Cortex of kidney (tissue), 1 donor: ENCODE measurements at places on chromosomes 7 and 10.

GRCh38 chr7:21141476-21141875 lies 286.4 kb upstream of the SP4 start:
- DNase-seq = no peak

GRCh38 chr10:4035599-4035945 lies 250.6 kb upstream of the KLF6 start:
- DNase-seq = no peak

- no peak for DNase-seq
Measured at GRCh38 chr10:28676326-28676967, 874 bp upstream of the BAMBI start.

DNA sequence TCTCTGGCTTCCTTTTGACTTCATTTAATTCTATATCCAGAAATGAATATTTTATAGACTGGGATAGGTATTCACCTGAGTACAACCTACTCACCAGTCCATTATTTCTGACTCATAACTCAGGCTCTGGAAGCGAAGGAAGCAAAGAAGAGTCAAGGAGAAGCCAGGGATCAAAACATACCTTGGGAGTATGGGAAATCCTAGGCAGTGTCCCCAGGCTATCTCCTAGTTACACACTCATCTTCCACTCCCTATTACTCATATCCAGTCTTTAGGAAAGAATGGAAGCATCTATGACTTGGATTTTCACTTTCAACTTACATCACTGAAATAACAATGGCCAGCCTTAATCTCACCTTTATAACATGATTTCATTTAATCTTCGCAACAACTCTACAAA lies 40.9 kb upstream of the ELAPOR2 start:
- no peak for DNase-seq

- no peak for DNase-seq
Measured at GRCh38 chr10:16891375-16892313, 74.4 kb upstream of the RSU1 start.

DNA sequence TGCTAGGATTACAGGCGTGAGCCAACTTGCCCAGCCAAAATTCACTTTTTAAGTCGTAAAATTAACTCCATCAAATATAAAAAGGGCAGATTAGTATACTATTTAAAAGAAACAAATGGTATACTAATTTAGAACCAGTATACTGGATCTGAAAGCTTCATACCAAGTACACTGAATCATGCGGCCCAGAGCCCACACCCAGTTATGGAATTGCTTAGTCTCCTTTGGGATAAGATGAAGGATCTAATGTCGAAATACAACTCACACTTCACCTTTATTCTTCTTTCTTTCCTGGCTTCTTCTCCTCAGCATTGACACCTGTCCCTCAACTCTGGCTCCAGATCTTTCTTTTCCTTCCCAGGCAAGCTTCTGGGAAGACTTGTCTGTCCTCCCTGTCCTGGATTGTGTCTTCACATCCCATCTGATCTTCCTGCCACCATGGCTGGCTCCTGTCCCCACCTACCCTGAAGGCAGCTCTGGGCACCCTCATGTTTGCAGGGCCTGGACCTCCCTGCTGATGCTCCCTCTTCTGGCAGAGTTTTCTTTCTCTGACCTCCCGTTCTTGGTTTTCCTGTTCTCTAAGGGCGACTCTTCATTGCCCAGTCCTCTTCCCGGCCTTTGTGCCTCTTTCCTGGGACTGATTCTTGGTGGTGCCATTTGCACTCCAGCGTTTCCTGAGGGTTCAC lies 57.8 kb upstream of the CTBP2 start:
- no peak for DNase-seq

DNA sequence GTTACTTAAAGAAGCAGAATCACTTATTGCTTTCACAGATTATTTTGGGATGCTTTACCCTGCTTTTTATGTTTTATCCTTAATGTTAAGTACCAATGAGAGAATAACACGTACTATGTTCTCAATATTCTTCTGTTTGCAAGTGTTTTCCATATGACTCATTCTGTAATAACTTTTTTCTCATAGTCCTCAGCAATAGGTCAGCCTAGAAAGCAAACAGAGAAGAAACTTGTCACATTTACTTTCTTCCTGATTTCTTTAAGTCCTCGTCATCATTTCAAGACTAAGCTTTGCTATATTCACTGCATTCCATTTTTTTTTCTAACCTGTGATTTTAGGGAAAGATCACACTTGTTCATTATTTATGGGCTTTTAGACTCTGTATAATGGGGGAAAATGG lies 6.8 kb upstream of the AGR2 start:
- DNase-seq = no peak
